ENCODE measurements at places on chromosomes 3 and 15. TPM values are rescaled to one million over a fixed set of nuclear protein-coding genes. Genes with fewer than 3 reads are reported as not detected.

Gene TMC3
- not detected for total RNA-seq

Gene CMTM7
- 7.1 TPM for total RNA-seq

Gene EXOSC7
- 60.7 TPM for total RNA-seq

Gene GATM
- total RNA-seq = 0.89 TPM

- no peak overlapping the region for H3K4me3 ChIP-seq
- H3K36me3 ChIP-seq = no peaks in the 10 kb centered on the region
- no peaks in the 10 kb centered on the region for H3K27me3 ChIP-seq
These were observed 23.1 kb downstream of the ABHD6 start for GRCh38 chr3:58260733-58261132.

DNA sequence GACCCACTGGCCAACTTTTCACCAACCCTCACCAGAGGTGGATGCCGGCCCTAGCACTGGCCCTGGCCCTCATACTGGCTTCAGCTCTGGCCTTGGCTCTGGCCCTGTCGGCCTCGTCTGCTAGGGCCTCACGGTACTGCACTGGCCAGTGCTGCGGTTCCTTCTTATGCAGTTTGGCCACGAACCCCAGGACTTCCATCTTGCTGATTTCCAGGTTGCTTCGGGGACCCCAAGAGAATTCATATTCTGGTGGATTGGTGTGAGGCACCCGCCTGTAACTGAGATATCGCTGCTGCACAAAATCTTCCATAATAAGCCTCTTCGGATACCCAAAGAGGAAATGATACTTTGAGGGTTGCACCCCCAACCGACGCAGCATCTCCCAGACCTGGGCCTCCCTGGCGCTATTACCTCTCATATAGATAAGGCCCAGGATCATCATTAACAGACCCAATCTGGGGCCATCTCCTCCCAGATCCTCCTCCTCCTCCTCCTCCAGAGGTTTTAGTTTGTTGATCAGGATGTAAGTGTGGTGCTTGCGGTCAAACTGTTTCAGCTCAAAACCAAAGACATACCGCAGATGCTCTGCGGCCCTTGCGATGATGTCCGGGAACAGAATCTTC lies 883 bp downstream of the MAGEF1 start:
- DNase-seq = peak; percentile 58
- H3K36me3 ChIP-seq = 0 out of 2 replicates have a peak, but pooled peaks cover 7% of the 10 kb centered on the region
- peaks cover 25% of the 10 kb centered on the region for H3K4me1 ChIP-seq
- peak overlapping the region; percentile 78 for H3K4me3 ChIP-seq

DNA sequence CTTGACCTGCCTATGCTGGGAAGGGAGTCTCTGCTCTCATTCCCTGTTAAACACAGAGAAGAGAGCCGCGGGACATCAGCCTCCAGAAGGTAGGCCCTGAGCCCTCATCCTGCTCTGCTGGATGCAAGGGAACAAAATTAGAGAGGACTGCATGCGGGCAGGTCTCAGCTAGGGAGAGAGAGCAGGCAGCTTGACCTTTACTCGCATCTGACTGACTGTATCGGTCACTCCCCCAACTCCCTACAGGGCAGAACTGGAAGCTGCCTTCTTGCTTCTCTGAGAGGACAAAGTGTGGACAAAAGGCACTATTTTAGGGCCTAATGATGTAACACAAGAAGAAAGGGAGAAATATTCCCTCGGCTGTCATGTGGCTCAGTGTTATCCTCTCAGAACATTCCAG lies 38.7 kb upstream of the ATOSA start:
- H3K27me3 ChIP-seq = peaks cover 3% of the 10 kb centered on the region
- no peak overlapping the region for H3K4me3 ChIP-seq
- no peaks in the 10 kb centered on the region for H3K4me1 ChIP-seq
- H3K36me3 ChIP-seq = no peaks in the 10 kb centered on the region

- H3K4me1 ChIP-seq = peaks cover 36% of the 10 kb centered on the region
- H3K27ac ChIP-seq = no peak overlapping the region
- H3K4me3 ChIP-seq = no peak overlapping the region
- DNase-seq = no peak
These were observed 22.3 kb upstream of the GPR171 start for GRCh38 chr3:151225040-151225975.
